ENCODE measurements at places on chromosomes 11 and 22. TPM values are rescaled to one million over a fixed set of nuclear protein-coding genes. Genes with fewer than 3 reads are reported as not detected.

DNA sequence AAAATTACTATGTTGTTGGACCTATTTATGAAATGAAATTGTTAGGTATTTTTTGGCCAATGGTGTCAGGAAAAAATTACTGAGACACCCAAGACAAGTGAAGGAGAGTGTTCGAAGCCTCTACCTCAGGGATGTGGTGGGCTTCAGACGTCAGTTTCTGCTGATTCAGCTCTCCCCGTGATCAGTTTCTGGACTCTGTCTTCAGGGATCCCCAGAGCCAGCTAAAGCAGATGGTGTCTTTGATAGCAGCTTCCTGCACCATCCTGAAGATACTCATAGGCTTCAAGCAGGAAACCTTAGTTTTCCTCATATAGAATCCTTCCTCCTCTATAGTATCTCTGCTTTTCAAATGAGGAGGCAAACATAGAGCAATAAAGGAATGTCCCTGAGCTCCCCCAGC, 7.4 kb downstream of the CD248 start:
- DNase-seq = no peak

DNA sequence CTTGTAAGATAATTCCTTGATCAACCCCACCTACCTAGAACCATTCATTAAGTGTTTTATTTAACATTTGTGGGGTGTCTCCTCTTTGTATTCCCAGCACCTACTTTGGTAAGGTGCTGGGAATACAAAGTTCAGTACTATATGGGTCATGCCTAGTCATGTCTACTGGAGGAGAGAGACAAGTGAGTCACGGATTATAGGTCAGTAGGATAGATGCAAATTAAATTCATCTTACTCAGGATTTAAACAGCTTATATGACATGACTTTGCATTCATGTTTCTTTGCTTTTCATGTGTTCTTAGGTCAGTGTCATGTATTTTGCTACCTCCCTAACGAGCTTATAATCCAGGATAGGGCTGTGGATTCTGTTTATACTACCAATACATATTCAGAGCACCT, 3.4 kb upstream of the FADS1 start:
- DNase-seq = no peak

- DNase-seq = no peak
Observed at GRCh38 chr11:74636630-74637184, 44.3 kb downstream of the POLD3 start.

- DNase-seq = no peak
Observed at GRCh38 chr11:120648771-120649170, 137.2 kb downstream of the GRIK4 start.

DNA sequence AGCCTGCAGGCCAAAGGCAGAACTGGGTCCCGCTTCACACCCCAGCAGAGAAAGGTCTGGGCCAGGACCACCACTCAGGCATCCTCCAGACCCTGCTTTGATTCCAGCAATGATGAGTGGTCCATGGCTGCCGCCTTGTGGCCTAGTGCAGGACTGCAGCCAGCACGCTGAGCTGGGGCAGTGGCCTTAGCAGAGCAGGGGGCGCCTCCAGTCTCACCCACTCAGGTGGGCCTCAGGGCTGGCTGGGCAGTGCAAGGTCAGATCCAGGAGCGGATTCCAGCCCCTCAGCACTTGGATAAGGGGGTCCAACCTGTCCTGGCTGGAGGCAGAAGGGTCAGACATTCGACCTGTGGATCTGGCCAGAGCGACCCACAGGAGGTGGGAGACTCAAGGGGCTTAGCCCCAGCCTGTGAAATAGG, 9.6 kb upstream of the PDE2A start:
- peak; percentile 78 for DNase-seq

GRCh38 chr11:13262096-13262495, 15.5 kb upstream of the BMAL1 start:
- DNase-seq = no peak

GRCh38 chr11:130533113-130533798, 84.8 kb downstream of the ADAMTS15 start:
- DNase-seq = no peak

GRCh38 chr11:2934611-2935239, 5.5 kb upstream of the PHLDA2 start:
- no peak for DNase-seq

GRCh38 chr11:128859563-128860441, 7.3 kb downstream of the KCNJ1 start:
- peak; percentile 67 for DNase-seq

DNA sequence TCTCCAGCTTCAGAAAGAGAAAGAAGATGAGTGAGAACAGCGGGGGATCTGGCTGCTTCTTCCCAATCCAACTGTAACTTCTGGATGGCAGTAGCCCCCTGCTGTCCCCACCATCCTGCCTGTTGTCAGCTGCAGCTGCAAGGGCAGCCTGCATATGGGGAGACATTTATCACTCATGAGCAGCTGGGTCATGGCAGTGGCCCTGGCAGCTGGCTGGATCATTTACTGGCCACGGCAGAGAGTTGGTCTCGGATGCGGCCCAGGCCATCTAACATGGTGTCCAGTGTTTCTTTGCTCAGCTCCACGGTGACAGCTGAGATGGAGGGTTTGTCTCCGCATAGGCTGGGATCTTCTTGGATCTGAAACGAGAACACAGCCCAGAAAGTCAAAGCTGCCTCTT, 14.8 kb downstream of the COMMD9 start:
- peak; percentile 38 for DNase-seq

DNA sequence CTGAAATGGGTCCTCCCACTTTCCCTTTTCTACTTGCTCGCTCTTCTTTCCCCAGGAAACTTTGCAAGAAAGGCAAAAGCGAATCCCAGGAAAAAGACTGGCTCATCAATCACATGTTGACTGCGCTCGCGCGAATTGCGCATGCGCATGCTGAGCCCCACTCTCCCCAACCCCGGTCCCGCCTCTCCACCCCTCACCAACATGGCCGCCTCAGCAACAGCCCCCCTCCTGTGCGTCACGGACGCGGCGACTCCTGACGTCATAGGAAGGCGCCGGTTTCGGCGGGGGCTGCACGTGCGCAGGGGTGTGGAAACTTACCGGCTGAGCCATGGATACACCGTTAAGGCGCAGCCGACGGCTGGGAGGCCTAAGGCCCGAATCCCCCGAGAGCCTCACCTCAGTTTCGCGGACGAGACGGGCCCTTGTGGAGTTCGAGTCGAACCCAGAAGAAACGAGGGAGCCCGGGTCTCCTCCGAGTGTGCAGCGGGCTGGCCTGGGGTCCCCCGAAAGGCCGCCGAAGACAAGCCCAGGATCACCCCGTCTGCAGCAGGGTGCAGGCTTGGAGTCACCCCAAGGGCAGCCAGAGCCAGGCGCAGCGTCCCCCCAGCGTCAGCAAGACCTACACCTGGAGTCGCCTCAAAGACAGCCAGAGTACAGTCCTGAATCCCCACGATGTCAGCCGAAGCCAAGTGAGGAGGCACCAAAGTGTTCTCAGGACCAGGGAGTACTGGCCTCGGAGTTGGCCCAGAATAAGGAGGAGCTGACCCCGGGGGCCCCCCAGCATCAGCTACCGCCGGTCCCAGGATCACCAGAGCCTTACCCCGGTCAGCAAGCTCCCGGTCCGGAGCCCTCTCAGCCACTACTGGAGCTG, at the start of gene CCDC86:
Gene CCDC86, plus strand, starts transcription at position 317 of the 871 bp plus-strand sequence. Its CDS starts 12 bp downstream, at position 329.
- DNase-seq = peak; percentile 98

DNA sequence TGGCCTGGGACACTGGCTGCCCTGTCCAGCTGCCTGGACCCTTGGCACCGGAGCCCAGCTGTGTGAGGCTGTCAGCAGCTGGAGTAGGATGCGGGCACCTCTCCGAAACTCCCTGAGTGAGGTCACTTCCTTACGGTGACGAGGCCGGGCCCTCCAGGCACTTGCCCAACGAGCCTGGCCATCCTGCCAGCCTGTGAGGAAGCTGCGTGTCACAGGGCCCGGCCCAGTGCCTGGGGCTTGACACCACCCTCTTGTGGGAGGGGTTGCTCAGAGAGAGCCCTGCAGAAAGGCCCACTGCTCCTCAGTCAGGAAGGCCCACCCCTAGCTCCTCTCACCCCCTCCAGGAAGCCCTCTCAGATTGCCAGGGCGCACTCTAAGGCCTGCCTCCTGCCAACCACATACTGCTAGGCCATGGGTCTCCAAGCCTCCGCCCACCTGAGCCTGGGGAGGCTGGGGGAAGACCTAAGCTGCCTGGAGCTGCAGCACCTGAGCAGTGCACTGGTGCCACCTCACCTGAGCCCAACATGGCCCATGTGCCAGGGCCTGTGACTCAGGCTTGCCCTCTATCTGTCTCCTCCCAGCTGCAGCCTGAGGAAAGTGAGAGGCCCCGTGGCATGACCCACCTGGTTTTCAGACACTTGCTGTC, 4.3 kb upstream of the PHLDA2 start:
- DNase-seq = peak; percentile 75

- DNase-seq = no peak
Observed at GRCh38 chr11:76067099-76067498, 139.2 kb downstream of the WNT11 start.

DNA sequence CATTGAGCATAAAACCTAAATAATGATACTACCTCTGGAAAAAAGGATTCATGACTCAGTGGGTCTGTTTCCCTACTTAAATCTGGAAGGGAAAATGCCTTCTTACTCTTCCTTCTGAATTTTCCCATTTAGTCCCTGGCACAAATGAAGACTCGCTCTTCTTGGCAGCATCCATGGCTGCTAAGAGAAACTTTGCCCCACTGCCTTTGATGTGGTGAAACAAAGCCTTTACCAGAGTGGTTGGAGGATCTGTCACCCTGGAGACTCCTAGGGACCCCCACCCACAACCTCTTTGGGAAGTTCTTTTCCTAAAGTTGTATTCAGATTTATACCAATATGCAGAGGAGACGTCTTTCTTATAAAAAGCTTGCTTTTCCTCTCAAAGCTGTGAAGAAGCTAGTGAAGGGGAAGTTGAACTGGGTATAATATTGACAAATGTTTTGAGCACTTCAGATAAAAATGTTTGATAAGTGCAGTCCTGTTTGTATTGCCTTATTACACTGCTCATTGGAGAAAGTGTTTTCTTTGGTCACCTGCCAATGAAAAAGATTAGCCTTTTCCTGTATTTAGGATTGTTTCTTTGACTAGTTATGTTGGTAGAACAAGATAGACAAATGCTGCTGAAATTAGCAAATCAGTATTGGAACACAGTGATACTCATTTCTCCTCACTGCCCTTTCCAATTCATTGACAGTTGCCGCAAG, 77.3 kb downstream of the ARFGAP2 start:
- no peak for DNase-seq

DNA sequence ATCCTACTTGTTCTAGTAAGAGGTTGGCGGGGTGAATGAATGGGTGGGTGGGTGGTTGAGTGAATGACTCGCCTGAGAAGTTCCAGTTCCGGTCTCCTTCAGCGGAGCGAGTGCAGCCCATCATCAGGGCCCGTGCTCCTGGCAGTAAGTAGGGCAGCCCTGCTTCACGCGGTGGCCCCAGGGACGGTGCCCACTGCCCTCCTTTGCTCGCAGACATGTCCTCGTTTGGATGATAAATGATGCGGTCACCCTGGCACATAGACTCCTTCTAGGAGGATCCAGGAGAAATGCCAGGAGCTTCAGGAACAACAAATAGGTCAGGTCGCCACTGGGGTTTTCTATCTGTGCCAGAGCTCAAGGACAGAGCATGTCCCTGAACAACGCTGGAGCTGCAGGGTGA, 370.8 kb downstream of the CTTN start:
- no peak for DNase-seq

GRCh38 chr11:134364261-134364660, 32.5 kb downstream of the GLB1L2 start:
- no peak for DNase-seq

DNA sequence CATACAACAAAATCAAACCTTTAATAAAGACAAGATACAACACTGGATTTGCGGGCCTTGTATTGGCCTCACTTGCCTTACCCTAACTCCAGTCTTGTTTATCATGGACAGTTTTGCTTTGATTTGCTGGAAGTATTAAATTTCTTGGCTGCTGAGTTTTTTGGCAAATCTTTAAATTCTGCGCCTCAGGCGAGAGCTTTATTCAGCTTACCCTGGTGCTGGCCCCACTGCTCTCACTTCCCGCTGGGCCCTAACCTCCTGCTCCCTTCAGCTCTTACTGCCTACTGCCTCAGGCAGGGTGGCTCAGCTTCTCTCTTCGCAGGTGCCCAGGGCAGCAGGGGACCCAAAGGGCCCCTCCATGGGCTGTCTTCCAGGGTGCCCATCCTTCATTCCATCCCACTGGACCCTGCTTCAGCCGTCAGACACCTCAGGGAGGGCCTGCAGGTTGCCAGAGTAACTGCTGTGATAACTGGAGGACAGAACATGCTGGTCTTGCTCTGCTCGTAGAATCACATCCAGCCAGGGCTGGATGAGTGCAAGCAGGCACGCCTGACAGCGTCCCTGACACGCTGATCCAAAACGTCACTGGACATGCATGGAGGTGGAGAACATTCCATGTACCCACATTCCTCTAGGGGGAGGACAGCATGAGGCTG, 45.7 kb upstream of the TUB start:
- DNase-seq = peak; percentile 85

DNA sequence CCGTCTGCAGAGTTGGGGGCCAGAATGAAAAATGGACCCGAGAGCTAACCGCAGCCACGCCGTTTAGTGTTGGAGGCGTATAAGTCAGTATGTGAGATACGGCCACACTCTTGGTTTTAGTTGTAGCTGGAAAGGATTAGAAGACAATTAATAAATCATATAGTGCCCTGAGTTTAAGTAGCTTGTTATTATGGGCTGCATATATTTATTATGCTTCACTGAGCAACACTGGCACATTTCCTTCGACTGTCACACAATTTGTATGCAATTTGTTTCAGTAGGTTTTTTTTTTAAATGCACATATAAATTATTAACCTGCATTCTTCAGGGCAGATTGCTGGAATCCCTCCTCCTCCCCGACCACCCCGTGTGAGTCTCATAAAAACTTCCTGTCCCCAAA, 56.9 kb downstream of the PKNOX2 start:
- no peak for DNase-seq

- no peak for DNase-seq
Observed at GRCh38 chr11:45518833-45519535, 146.4 kb downstream of the CHST1 start.

- DNase-seq = no peak
Observed at GRCh38 chr22:35648066-35649025, at the start of gene APOL6. Gene APOL6, plus strand, starts transcription at chr22:35648446. Its CDS starts 7,980 bp downstream, at chr22:35656426.

SLC22A12 gene
- not detected for total RNA-seq

TOB2 gene
- total RNA-seq = 55.3 TPM

GLB1L2 gene
- 2.4 TPM for total RNA-seq

C11orf68 gene
- 23.5 TPM for total RNA-seq

OR6A2 gene
- not detected for total RNA-seq

OR6Q1 gene
- not detected for total RNA-seq

GGT1 gene
- 0.98 TPM for total RNA-seq

SCO2 gene
- not detected for total RNA-seq

RASL10A gene
- total RNA-seq = 1.8 TPM

CARD16 gene
- 1.6 TPM for total RNA-seq
